ENCODE measurements at places on chromosomes 1 and 21. TPM values are rescaled to one million over a fixed set of nuclear protein-coding genes. Genes with fewer than 3 reads are reported as not detected.

TRAF3IP3 gene
- 288 TPM for total RNA-seq

CD5L gene
- total RNA-seq, result not detected

DNA sequence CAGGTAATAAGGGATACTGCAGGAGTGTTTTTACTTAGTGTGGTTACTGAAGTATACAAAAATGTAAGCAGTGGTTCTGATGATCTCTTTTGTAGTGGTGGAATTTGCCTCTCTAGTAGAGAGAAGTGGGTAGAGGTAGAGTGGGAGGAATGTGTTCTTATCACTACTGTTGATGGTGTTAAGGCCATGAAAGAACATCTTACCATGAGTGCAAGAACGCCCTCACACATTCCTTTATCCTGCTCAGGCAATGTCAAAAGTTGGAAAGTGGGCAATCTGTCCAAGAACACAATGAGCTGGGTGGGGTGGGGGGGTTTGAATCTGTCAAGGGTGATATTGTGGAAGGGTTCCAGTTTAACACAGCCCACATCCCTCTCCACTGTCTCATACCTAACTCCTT is 78.6 kb downstream of the TTLL7 start:
- no peak for DNase-seq

- DNase-seq, result no peak
These were observed 13.9 kb upstream of the LAX1 start for GRCh38 chr1:203751051-203751450.

DNA sequence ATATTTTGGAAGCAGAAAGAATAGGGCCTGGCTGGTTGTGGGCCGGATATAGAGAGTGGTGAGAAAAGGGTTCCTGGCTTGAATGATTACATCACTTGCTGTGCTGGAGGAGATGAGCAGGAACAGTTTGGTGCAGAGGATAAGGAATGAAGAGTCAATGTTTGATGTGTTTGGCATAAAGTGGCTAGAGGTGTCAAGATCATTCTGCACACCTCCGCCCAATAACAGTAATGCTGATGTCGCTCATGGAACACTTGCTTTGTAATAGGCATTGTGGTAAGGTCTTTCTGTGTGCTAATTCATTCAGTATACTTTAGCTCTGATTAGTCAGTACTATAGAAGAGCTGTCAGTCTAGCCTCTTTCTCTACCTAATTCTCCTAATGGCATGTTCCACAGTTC is 48.0 kb upstream of the RAVER2 start:
- DNase-seq, result no peak

DNA sequence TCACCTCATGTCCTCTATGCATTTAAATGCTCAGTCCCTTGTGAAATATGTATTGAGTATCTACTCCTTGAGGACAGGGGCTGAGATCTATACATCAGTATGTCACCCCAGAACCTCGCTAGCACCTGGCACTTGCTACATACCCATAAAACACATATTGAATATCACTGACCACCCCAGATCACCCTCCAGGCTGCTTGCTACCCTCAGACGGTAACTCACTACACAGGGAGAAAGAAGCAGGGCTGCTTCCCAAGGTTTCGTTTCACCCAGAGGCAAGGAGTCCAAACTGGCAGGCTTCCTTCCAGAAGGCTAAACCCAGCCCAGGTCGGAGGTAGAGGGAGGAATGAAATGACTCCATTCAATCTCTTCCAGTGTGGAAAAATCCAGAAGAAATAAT is 8.5 kb downstream of the INKA2 start:
- DNase-seq, result no peak
